ENCODE measurements at places on chromosomes 4 and X. TPM values are rescaled to one million over a fixed set of nuclear protein-coding genes. Genes with fewer than 3 reads are reported as not detected.

PCGF3 gene
- 26.2 TPM for total RNA-seq

PLP1 gene
- total RNA-seq: not detected

CLNK gene
- not detected for total RNA-seq

CSAG2 gene
- total RNA-seq: not detected

IQCM gene
- total RNA-seq: not detected

WDR17 gene
- 0.93 TPM for total RNA-seq

SLC10A4 gene
- 0.06 TPM for total RNA-seq

IL3RA gene
- 0.26 TPM for total RNA-seq

Data from aortic smooth muscle cell (primary cell).